ENCODE measurements at places on chromosomes 5 and 9. TPM values are rescaled to one million over a fixed set of nuclear protein-coding genes. Genes with fewer than 3 reads are reported as not detected.

The WDR31 gene
- 2.5 TPM for total RNA-seq

The PCDHB8 gene
- total RNA-seq: 0.92 TPM

The PCDHB5 gene
- 7.4 TPM for total RNA-seq

The DNAH5 gene
- 0.75 TPM for total RNA-seq

The GALT gene
- total RNA-seq: 22.4 TPM

The EPB41L4A gene
- total RNA-seq: 8.3 TPM

The ANKRD20A1 gene
- not detected for total RNA-seq

The MARCHF11 gene
- not detected for total RNA-seq
